ENCODE measurements at places on chromosomes 5 and 9. TPM values are rescaled to one million over a fixed set of nuclear protein-coding genes. Genes with fewer than 3 reads are reported as not detected.

PDZD2 gene
- total RNA-seq = 0.44 TPM

PCDHGB3 gene
- 4.2 TPM for total RNA-seq

ACTL7A gene
- total RNA-seq = not detected

KCNIP1 gene
- total RNA-seq = not detected

HAVCR2 gene
- total RNA-seq = 0.44 TPM

NACC2 gene
- 23.0 TPM for total RNA-seq

PTGES2 gene
- 55.0 TPM for total RNA-seq

PCDHGA10 gene
- 5.2 TPM for total RNA-seq

CTXN3 gene
- total RNA-seq = not detected

RANBP17 gene
- 12.3 TPM for total RNA-seq

ANKRD18A gene
- total RNA-seq = not detected

LECT2 gene
- total RNA-seq = not detected

ATOSB gene
- total RNA-seq = 19.3 TPM

IPPK gene
- total RNA-seq = 12.1 TPM

PCDHA13 gene
- under 0.01 TPM for total RNA-seq

OLFM1 gene
- total RNA-seq = 4.0 TPM

LHX6 gene
- total RNA-seq = under 0.01 TPM

HAPLN1 gene
- 0.37 TPM for total RNA-seq

OR1J2 gene
- total RNA-seq = not detected

GABBR2 gene
- total RNA-seq = 0.12 TPM

CATSPER3 gene
- 0.12 TPM for total RNA-seq

ZMAT2 gene
- total RNA-seq = 61.1 TPM

CNTNAP3 gene
- total RNA-seq = 0.87 TPM

SLC6A3 gene
- total RNA-seq = not detected

FOXI1 gene
- not detected for total RNA-seq

CA9 gene
- 8.6 TPM for total RNA-seq

SLC1A3 gene
- 2.1 TPM for total RNA-seq
